ENCODE measurements at places on chromosomes 3 and 15.

GRCh38 chr3:183033746-183034145 lies 53.4 kb upstream of the DCUN1D1 start:
- no peak for DNase-seq

DNA sequence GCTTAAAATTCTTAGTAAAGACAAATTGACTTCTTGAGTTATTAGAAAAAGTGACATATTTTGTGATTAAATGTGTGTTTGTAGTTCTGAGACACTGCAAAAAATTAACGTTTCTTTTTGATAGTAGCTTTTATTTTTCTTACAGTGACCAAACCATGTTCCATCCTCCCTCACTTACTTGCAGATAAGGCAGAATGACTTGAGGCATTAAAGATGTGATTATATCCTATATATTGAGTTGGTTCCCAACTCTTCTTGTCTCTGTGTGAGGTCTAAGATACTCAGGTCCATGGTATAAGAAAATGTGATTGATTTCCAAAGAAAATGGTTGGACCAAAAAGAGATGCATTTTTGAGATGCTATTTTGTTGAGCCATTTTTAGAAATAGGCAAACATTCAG lies 238.3 kb upstream of the NR2F2 start:
- DNase-seq: no peak

DNA sequence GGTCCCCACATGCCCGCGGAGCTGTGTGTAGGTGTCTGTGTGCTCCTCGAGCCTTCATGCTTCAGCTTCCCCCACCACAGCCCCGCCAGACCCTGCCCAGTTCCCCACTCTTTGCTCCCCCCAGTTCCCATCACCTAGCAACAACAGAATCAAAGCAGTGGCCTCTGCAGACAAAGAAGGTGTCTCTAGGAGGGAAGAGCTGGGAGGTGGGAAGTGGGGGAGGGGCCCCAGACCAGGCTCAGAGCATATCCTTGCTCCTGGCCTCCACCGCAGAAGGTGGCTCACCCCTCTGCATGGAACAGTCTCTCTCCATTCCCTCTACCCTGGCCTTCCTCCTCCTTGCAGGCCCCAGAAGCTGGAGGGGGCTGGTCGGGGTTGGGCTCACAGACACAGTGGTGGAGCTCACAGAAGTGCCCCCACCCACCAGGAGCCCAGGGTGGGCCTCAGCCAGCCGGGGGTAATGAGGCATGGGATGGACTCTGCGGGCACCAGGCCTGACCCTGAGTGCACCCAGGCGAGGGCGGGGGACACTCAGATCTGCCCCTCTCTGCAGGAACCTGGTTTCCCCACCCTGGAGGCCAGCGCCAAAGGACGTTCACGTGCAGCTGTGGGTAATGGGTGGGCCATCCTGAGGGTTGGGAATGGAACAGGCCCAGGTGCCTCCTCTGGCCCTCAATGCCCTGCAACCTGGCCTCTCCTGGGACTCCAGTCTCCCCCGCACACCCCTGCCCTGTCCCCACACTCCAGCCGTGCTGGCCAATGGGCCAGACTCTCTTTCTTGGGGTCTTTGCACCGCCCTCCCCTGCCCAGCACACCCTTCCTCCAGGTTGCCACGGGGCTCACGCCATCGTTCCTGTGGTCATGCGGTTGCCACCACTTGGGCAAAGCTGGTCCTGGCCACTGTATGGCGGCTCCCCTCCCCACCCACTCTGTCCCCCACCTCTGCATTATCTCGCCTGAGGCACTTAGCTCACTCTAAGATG lies 53.4 kb downstream of the TPRA1 start:
- DNase-seq: no peak

- no peak for DNase-seq
Observed at GRCh38 chr3:66910266-66911055, 87.6 kb upstream of the KBTBD8 start.

DNA sequence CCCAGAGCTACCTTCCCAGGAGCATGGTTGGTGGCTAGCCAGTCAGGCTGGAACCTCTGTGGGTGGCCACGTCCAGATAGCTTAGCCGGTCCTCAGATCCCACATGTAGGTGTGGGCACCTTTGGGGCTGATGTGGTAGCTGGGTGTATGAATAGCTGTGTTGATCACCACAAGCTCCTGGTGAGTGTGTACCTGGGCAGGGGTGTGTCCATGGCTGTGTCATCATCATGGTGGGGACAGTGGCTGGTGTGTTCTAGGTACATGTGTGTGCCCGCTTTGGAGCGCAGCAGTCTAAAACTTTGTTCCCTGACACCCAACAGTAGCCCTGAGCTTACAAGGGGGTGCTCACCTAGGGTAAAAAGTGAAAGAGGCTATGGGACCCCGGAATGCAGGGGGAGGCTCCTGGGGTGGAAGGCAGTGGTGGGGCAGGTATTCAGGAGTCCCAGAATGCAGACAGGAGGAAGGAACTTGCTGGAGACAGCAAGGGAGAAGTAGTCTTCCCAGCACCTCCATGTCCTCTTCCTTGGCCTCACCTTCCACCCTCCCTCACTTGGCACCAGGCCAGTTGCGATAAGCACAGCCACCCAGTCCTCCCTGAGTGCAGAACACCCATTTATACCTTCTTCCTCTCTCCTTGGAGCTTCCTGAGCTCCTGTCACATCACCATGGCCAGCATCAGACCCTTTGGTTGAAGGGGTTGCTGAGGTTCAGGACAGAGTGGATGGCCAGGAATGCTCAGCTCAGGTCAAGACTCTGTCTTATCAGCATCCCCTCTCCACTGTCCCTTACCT lies 1.2 kb downstream of the CISH start:
- no peak for DNase-seq

GRCh38 chr3:106794442-106794841 lies 582.8 kb upstream of the CCDC54 start:
- DNase-seq: no peak

- peak; percentile 6 for DNase-seq
Observed at GRCh38 chr3:100254168-100254777, 6.5 kb upstream of the TBC1D23 start.

GRCh38 chr3:22660606-22661005 lies 542.5 kb upstream of the UBE2E2 start:
- no peak for DNase-seq

GRCh38 chr3:22920006-22920405 lies 283.1 kb upstream of the UBE2E2 start:
- DNase-seq: no peak

DNA sequence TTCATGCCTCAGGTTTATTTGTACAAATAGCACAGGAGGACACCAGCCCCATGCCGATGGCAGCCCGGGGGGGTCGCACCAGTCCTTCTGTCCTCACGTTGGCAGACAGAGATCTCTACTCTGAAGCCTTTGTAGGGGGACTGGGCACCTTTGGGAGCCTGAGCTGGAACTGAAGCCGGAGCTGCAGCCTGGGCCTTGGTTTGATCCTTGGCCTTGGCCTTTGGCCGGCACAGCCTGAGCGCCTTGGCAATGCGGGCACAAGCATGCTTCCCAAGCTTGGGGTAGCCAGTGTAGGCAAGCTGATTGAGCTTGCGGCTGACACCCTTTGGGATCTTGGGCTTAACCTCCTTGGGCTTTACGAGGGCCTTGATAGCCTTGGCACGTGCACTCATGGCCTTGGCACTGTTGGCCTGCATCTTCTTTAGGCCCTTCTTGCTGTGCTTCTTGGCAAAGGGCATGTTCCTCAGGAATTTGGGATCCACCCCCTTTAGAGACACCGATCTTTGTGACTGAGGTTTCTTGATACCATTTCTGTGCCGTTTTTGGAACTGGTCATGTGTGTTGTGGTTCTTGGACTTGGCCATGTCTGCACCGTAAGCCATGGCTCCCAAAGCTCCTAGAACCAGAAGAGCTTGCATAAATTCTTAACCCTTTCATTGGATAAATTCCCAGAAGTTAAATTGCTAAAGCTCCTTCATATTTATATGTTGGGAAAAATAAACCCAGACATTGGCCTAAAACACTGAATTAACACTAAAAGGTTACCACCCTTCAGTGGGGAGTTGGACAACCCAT lies 33.4 kb upstream of the UACA start:
- DNase-seq: no peak

DNA sequence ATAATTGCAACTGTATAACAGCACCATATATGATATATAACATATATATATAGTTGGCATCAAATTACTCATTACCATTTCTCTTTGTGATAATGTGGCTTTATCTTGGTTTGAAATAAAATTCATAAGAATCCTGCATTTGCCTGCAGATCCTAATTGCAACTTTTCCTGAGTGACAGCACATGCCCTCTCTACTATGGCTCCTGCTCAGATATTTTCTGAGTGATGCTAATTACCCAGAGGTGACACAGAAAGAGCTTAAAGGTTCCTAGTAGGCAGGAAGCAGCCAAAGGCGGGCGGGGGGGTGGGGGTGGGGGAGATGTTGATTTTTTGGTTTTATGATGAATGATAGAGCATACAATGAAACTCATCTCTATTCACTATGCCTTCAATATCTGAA lies 370.6 kb downstream of the MFSD1 start:
- DNase-seq: no peak

DNA sequence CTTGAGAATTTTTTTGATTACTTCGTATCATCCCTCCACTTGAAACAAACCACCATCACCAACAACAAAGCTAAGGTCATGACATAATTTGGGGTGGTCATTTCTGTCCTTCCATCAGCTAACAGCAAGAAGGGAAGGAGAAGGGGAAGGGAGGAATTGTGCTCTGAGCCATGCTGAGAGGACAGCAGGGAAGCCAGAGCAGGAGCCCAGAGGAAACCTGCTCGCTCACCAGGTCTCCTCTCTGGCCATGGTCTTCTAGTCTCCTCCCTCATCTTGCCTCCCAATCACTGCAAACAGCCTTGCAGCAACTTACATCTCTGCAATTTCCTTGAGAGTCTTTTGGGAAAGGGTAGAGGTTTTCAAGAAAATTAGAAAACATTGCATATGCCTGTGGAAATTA lies 196.7 kb downstream of the SSR3 start:
- DNase-seq: no peak

- no peak for DNase-seq
Observed at GRCh38 chr15:77201665-77202064, 130.8 kb upstream of the TSPAN3 start.

- DNase-seq: no peak
Observed at GRCh38 chr15:51799282-51800252, 29.9 kb upstream of the TMOD3 start.

- no peak for DNase-seq
Observed at GRCh38 chr15:32864841-32865240, 147.0 kb downstream of the GREM1 start.

DNA sequence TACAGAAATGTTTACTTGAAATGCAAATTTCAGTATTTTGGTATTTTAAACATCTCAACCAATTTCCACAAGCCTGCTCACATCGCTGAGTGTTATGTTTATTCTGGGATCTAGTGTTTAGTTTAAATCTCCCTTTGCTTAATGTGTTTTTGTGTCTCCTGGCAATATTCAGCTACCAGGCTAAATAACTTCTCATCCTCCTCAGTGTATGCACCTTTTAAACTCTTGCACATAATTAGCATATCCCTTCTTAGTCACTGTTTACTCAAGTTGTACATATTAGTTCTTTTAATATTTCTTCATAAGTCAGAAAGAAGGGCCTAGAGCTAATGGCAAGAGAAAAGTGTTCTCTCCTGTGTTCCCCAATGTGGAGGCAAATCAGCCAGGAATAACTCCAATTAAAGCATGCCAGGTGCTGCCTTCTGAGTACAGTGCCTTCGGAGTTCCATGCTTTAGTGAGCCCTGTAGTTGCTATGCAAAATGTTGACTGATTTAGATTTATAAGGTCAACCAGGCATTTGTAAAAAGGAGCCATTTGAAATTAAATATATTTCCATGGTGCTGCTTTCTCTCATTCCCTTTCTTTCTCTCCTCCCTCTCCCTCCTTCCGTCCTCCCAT lies 234.3 kb downstream of the GAP43 start:
- no peak for DNase-seq

DNA sequence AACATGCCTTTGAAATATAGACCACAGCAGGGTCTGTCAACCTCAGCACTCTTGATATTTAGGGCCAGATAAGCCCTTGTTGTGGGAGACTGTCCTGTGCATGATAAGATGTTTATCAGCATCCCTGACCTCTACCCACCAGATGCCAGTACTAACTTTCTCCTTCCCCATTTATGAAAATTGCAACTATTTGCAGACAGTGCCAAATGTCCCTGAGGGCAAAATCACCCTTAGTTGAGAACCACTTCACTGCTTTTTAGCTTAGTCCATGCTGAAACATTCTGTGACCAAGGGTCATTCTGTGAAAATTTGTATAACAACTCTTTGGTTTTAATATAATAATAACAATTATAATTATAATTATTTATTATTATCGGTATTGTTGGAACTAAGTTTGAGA lies 1032.4 kb downstream of the MCTP2 start:
- no peak for DNase-seq

GRCh38 chr15:35305031-35305550 lies 220.0 kb upstream of the NANOGP8 start:
- no peak for DNase-seq

- no peak for DNase-seq
Observed at GRCh38 chr3:117096549-117096948, 387.0 kb downstream of the TUSC7 start.

DNA sequence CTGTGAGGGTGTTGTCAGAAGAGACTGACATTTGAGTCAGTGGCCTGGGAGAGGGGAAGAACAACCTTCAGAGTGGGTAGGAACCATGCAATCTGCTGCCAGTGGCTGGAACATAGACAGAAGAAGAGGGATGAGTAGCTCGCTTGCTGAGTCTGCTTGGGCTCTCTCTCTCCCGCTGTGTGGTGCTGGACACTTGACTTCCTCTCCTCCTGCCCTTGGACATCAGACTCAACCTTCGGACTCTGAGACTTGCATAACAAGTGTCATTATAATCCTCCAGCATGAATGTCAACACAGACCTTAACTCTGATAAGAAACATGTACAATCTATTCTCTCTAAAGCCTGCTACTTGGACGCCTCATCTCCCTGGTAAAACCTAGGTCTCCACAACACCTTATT lies 5.9 kb upstream of the NMD3 start:
- DNase-seq: no peak

DNA sequence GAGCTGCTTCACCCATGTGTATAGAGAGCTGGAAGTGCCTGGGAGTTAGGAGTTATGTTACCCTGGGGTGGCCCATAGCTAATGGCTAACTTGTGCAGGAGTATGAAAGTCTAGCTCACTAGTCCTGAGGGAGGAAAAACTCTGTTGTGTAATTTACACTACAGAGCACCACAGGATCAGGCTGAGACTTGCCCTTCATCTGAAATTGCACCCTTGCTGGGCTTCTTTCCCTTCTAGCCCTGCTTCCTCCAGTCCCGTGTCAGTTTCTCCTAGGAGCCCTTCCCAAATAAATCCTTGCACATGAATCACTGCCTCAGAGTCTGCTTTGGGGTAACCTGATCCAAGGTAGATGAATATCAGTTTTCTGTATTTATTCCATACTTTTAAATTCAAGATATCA lies 40.0 kb downstream of the CTXND1 start:
- DNase-seq: no peak

- DNase-seq: peak; percentile 37
Observed at GRCh38 chr3:107241217-107241616, 136.0 kb upstream of the CCDC54 start.

- no peak for DNase-seq
Observed at GRCh38 chr3:54951405-54951804, 23.5 kb upstream of the LRTM1 start.

DNA sequence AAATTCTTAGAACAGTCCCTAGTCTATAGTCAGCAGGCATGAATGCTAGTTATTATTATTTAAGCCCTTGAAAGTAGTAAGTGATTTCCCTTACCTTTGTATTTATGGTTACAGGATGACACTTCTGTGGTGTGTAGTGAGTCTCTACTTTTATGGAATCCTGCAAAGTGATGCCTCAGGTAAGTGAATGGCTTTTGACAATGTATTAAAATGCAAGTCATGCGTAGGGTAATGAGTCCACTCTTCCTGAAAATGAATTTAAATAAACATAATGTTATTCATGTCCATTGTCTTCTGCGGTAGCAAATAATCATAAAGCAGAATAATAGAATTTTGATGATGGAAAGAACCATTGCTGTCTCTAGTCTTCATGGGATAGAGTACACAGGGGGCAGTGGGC lies 50.3 kb downstream of the IL1RAP start:
- DNase-seq: no peak
